ENCODE measurements at places on chromosomes 2 and 18. TPM values are rescaled to one million over a fixed set of nuclear protein-coding genes. Genes with fewer than 3 reads are reported as not detected.

DNA sequence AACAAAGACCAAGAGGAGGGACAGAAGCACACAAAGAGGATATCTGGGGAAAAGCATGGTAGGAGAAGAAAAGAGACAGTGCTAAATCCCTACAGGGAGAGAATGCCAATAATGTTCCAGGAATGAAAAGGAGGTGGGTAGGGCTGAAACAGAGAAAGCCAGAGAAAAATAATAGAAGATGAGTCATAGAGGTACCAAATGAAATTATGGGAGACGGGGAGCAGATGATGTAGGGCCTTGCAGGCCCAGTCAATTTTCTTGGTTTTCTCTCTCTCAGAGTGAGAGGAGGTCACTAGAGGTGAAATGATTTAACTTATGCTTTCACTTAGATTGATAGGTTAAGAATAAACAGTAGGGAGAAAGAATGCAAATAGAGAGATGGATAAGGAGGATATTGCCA, 61.5 kb downstream of the RPRM start:
- no peak overlapping the region for H3K27ac ChIP-seq
- H3K4me3 ChIP-seq = no peak overlapping the region
- no peak for DNase-seq
- H3K4me1 ChIP-seq = no peaks in the 10 kb centered on the region

DNA sequence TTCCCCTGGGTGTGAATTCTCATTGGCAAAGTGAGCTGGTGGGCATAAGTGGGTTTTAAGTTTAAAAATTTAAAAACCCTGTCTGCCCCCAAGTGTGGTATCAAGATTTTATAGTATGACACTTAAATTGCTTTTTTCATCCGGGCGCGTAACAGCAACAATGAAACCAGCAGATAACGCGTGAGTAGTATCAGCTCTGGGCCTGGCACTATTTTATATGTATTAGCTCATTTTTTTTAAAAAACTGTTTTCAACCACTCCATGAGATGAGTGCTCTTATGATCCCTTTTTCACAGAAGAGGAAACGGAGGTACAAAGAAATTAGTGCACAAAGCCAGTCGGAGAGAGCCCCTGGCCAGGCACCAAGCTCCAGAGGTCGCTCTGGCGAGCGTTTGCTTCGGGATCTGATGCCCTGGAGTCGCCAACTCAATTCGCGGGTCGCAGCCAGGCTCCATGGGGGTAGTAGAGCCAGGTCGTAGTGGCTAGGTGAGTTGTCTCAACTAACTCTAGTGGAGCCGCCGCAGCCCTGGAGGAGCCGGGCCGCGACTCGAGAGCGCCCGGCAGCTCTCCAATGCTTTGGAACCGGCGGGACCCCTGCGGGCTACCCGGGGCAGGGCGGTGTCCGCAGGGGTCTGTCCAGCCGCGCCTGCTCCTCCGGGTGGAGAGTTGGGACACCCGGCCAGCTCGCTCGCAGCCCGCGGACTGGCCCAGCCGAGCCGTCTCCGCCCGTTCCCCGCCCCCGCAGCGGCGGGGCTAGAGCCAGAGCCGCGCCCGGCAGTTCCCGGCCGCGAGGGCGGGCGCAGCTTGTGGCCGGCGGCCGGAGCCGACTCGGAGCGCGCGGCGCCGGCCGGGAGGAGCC, at the start of gene IL1R1:
Gene IL1R1, plus strand, starts transcription at position 777 of the 859 bp plus-strand sequence. CDS start 14,979 bp downstream, outside the sequence.
- H3K27me3 ChIP-seq = peaks cover 5% of the 10 kb centered on the region
- no peak for DNase-seq
- no peak within 1 kb of the TSS for H3K27ac ChIP-seq
- H3K36me3 ChIP-seq = no peaks in the 10 kb centered on the region
- H3K4me3 ChIP-seq = no peak within 1 kb of the TSS

DNA sequence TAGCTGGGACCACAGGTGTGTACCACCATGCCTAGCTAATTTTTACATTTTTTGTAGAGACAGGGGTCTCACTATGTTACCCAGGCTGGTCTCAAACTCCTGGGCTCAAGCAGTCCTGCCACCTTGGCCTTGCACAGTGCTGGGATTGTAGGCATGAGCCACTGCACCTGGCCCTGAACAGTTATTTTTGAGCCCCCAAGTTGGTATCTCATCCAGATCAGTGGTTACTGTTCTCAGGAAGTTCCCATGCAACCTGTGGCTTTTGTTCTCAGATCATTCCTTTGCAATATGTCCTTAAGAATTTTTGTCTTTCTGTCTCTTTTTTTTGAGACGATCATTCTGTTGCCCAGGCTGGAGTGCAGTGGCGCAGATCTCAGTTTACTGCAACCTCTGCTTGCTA, 7.7 kb upstream of the CCDC138 start:
- DNase-seq = no peak
- no peaks in the 10 kb centered on the region for H3K36me3 ChIP-seq
- H3K27ac ChIP-seq = no peak overlapping the region
- H3K4me1 ChIP-seq = peaks cover 19% of the 10 kb centered on the region
- H3K4me3 ChIP-seq = no peak overlapping the region
- no peaks in the 10 kb centered on the region for H3K27me3 ChIP-seq

GRCh38 chr2:42844366-42844765, 52.0 kb upstream of the HAAO start:
- no peaks in the 10 kb centered on the region for H3K36me3 ChIP-seq
- H3K27ac ChIP-seq = no peak overlapping the region
- DNase-seq = no peak
- H3K27me3 ChIP-seq = no peaks in the 10 kb centered on the region
- no peak overlapping the region for H3K4me3 ChIP-seq

ELAC1 gene
- 10.0 TPM for total RNA-seq

DNA sequence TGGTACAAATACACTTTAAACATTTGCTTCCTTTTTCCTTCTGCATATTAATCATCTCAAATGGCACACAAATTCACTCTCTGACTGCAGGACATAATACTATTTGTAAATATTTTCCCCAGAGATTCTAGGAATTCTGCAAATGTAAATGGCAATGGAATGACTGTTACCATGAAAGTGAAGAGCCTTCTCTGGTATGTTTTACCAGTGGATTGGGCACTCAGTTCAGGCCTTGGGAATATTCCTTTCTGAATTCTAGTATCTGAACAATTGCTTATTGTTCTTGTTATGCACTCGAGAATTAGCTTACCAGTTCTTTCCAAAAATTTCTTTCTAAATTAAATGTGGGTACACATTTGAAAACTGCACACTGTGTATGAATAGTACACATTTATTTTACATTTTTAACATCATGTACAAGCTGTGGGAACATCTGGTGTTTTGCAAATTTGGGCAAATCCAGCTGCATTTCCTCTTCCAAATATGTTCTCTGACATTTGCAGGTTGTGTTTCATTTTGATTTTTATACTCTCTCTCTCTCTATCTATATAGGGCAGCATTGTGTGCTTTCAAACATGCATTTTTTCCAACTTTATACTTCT, 289.1 kb downstream of the NBAS start:
- no peak overlapping the region for H3K4me3 ChIP-seq
- no peak for DNase-seq
- no peaks in the 10 kb centered on the region for H3K27me3 ChIP-seq
- H3K36me3 ChIP-seq = peaks cover 9% of the 10 kb centered on the region
- H3K27ac ChIP-seq = no peak overlapping the region
- H3K4me1 ChIP-seq = no peaks in the 10 kb centered on the region

GRCh38 chr18:55119016-55119415, 159.8 kb upstream of the CCDC68 start:
- no peak for DNase-seq
- no peaks in the 10 kb centered on the region for H3K27me3 ChIP-seq
- H3K36me3 ChIP-seq = no peaks in the 10 kb centered on the region
- no peak overlapping the region for H3K27ac ChIP-seq
- no peak overlapping the region for H3K4me3 ChIP-seq

FEV gene
- total RNA-seq = not detected

DNA sequence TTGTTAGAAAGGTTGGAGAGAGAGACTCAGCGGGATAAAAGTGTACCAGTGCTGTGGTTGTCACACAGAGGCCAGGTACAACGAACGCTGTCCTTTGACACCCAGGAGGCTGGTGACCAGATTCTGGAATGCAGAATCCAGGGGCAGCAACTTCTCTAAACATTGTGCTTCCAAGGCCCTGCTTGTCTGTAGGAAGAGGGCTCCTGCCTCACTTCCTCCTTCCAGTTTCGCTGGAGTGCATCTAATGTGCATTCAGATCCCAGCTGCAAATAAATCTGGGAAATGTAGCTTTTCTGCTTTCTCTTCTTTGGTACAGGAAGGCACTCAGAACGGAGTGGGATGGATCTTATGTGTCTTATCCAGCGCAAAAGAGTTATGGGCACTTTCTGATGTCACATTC, 171.8 kb upstream of the ATP5MC3 start:
- H3K4me1 ChIP-seq = no peaks in the 10 kb centered on the region
- H3K27ac ChIP-seq = no peak overlapping the region
- no peaks in the 10 kb centered on the region for H3K36me3 ChIP-seq
- H3K4me3 ChIP-seq = no peak overlapping the region
- no peak for DNase-seq

- H3K27me3 ChIP-seq = no peaks in the 10 kb centered on the region
- no peak overlapping the region for H3K4me3 ChIP-seq
Measured at GRCh38 chr2:233006648-233007047, 6.4 kb downstream of the NGEF start.

ICOS gene
- total RNA-seq = not detected

ERLEC1 gene
- total RNA-seq = 22.9 TPM

IMPACT gene
- total RNA-seq = 11.1 TPM

ABCG5 gene
- total RNA-seq = not detected

GRCh38 chr2:16925145-16925544, 259.5 kb upstream of the CYRIA start:
- no peak overlapping the region for H3K4me3 ChIP-seq
- no peaks in the 10 kb centered on the region for H3K36me3 ChIP-seq
- H3K27me3 ChIP-seq = no peaks in the 10 kb centered on the region
- no peak for DNase-seq

GRCh38 chr18:28161608-28162599, 15.0 kb downstream of the CDH2 start:
- H3K27me3 ChIP-seq = no peaks in the 10 kb centered on the region
- H3K4me3 ChIP-seq = no peak overlapping the region
- no peaks in the 10 kb centered on the region for H3K4me1 ChIP-seq
- no peak overlapping the region for H3K27ac ChIP-seq
- DNase-seq = no peak

DNA sequence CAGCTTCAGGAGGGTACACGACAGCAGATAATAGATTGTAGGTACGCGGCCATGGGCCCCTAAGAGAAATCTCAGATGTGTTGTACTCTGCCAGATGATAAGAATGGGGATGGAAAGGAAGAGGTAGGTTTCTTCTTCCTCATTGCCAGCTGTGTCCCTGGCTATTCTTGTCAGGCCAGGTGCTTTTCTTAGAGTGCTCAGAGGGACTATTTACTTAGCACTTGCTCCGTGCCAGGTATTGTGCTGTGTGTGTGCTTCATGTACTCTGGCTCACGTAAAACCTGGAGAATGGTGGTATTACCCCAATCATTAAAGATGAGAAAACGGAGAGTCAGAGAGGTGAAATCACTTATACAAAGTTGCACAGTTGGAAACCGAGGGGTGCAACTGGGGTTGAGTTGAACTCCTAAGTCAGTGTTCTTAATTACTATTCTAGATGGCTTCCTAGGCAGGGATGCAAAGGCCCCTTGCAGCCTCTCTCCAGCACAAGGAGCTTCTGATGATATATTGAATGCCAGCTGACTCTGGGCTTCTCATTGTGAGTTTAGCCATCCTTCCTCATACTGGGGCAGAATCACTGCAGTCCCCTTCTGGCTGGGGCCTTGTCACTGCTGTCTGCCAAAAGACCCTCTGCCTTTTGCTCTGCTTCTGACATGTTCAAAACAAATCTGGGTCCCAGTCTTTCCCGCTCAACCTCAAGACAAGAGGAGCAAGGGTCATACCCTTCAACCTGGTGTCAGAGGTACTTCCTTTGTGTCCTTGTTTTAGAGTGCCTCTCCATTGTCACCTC, 60.7 kb downstream of the LYPD1 start:
- no peak for DNase-seq
- H3K27me3 ChIP-seq = no peaks in the 10 kb centered on the region
- no peak overlapping the region for H3K4me3 ChIP-seq
- H3K4me1 ChIP-seq = no peaks in the 10 kb centered on the region

- no peaks in the 10 kb centered on the region for H3K4me1 ChIP-seq
- DNase-seq = no peak
- no peaks in the 10 kb centered on the region for H3K27me3 ChIP-seq
Measured at GRCh38 chr18:25230658-25231326, 121.2 kb downstream of the ZNF521 start.

GRCh38 chr2:53035153-53035552, 732.5 kb upstream of the CHAC2 start:
- no peak for DNase-seq
- no peaks in the 10 kb centered on the region for H3K27me3 ChIP-seq
- H3K4me3 ChIP-seq = no peak overlapping the region
- no peaks in the 10 kb centered on the region for H3K36me3 ChIP-seq
- no peaks in the 10 kb centered on the region for H3K4me1 ChIP-seq

DNA sequence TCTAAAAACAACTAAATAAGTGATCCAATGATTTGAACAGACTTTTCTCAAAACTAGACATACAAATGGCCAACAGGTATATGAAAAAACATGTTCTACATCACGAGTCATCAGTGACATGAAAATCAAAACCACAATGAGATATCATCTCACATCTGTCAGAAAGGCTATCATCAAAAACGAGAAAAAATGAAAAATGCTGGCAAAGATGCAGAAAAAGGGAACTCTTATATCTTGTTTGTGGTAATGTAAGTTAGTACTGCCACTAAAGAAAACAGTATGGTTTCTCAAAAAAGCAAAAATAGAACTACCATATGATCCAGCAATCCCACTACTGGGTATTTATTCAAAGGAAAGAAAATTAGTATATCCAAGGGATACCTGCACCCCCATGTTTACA, 255.3 kb upstream of the FBXO11 start:
- H3K4me3 ChIP-seq = no peak overlapping the region
- no peaks in the 10 kb centered on the region for H3K4me1 ChIP-seq
- H3K27ac ChIP-seq = no peak overlapping the region
- no peaks in the 10 kb centered on the region for H3K36me3 ChIP-seq
- DNase-seq = no peak

GRCh38 chr2:117760916-117761315, 53.6 kb upstream of the DDX18 start:
- no peaks in the 10 kb centered on the region for H3K36me3 ChIP-seq
- no peak overlapping the region for H3K4me3 ChIP-seq
- no peaks in the 10 kb centered on the region for H3K27me3 ChIP-seq

- H3K36me3 ChIP-seq = no peaks in the 10 kb centered on the region
- H3K4me1 ChIP-seq = no peaks in the 10 kb centered on the region
- DNase-seq = no peak
- H3K27ac ChIP-seq = no peak overlapping the region
- no peak overlapping the region for H3K4me3 ChIP-seq
- H3K27me3 ChIP-seq = no peaks in the 10 kb centered on the region
Measured at GRCh38 chr2:233468047-233468740, 98.4 kb downstream of the USP40 start.

DNA sequence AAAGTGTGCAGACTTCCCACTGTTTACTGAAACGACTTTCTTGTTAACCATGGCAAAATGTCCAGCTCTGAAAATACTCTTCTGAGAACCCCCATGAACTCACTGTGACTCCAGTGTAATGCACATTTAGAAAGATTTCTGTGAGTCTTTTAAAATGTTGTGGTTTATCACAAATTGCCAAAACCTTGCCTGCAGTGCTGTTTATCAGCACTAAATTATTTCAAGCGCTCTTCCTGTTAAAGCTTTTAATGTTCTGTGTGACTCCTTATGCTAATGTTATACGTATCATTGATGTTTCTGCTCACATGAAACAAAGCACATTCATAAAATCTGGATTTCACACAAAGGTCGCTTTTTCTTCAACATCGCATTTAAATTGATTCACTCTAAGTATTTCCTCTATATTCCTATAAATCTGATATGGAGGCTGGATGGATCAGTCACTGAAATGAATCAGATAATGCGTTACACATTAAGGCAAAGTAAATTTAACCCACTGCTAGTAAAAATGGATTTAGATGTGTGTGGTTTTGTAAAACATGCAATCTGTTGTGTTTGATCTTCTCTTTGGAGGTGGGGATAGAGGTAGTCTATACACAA, 521.2 kb downstream of the NYAP2 start:
- H3K4me1 ChIP-seq = no peaks in the 10 kb centered on the region
- H3K4me3 ChIP-seq = no peak overlapping the region
- no peaks in the 10 kb centered on the region for H3K27me3 ChIP-seq
- no peak overlapping the region for H3K27ac ChIP-seq

Measured in B cell (primary cell).